ENCODE measurements at places on chromosomes 7 and 10.
A peak's percentile ranks its signal among the peaks of the same experiment; 100 is the strongest.

GRCh38 chr7:105583061-105583460 lies 1.8 kb upstream of the EFCAB10 start:
- no peak for DNase-seq

DNA sequence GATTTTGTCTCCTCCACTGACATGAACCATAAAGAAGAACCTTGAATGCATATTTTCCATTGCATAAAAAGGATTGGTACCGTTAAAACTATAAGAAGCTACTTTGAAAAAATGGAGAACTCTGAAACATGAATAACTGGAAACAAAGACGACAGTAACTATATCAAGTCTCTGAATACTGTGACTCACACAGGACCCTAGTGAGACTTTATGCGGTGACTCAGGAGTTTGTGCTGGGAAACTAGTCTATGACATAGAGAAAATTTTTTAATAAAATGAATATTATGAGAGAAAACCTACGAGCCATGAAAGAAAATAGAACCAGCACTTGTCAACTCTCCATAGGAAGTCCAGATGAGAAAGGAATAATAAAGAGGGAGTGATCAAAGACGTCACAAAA lies 339.9 kb upstream of the ADARB2 start:
- DNase-seq: no peak

DNA sequence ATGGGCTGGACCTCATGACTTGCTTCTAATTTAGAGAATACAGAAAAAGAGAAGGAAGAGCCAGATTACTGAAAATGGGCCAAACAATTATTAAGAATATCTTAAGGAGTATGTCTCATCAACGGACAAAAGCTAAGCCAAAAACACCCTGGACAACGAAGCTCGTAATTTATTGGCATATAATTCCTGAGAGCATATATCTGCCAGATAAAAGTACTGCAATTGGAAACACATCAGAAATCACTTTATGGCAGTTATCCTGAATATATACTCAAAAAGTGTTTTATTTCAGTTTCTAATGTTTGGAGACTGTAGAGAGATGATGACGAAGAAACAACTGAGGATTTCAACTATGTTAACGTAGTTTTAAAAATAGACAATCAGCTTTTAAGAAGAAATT lies 211.8 kb downstream of the CSTF2T start:
- DNase-seq: no peak

DNA sequence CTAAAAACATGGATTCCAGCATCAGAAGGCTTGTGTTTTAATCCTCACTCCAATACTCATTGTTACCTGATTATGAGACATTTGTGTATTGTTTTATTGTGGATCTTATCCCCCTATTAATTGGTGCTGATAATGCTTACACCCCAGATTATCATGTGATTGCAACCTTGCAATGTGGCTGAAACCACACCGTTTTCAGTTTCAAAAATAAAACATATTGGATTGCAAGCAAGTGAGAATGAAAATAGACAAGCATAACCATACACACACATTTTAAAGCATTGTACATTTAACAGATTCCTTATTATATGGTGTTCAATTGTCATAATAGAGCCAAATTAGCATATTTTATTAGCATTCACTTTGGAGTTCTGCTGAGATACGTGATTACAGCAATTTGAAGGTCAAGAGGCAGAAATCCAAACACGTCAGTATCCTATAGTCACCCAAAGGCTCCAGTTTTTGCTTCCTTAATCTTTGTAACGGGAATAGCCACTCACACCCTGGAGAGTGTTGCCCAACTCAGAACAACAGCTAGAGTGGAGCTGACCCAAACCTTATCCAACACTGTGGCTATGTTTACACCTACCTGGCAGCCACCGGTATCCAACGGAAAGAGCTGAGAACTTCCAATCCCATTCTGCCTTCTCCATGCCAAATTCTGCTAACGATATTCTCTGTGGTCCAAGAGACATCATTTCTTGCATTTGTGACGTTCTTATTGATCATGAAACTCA lies 317.1 kb upstream of the KLF6 start:
- no peak for DNase-seq

DNA sequence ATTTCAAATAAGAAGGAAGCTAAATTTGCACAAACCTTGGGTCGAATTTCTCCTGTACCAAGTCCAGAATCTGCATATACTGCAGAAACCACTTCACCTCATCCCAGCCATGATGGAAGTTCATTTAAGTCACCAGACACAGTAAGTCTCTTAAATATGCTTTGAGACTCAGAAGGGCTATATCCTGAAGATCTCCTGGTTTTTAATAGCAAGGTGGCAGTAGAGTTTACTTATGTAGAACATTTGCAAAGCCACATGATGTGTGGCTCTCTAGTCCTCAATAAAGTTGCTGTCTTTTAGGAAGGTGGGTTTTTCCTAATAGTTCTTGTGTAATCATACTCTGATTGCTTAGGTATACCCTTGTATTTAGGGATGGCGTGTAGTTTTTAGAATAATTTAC lies 8.7 kb downstream of the DBF4 start:
- DNase-seq: no peak

GRCh38 chr10:57165671-57166070 lies 804.6 kb upstream of the ZWINT start:
- DNase-seq: no peak

DNA sequence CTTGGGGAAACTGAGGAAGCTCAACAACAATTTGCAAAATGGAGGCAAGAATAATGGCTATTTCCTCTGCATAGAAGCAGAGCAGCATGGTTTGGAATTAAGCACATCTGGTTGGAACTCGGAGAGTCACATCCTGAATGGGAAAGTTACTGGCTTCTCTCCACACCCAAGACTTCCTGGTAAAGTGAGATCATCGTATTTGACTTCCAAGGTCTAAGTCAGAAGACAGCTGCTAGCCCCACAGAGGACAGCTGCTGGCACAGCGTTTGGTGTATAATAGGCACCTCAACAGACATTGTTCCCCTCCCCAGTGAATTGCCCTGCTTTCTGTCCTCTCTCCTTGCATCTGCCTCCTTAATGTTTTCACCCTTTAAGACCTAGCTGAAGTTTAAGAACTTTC lies 37.0 kb upstream of the NRF1 start:
- peak; percentile 18 for DNase-seq

DNA sequence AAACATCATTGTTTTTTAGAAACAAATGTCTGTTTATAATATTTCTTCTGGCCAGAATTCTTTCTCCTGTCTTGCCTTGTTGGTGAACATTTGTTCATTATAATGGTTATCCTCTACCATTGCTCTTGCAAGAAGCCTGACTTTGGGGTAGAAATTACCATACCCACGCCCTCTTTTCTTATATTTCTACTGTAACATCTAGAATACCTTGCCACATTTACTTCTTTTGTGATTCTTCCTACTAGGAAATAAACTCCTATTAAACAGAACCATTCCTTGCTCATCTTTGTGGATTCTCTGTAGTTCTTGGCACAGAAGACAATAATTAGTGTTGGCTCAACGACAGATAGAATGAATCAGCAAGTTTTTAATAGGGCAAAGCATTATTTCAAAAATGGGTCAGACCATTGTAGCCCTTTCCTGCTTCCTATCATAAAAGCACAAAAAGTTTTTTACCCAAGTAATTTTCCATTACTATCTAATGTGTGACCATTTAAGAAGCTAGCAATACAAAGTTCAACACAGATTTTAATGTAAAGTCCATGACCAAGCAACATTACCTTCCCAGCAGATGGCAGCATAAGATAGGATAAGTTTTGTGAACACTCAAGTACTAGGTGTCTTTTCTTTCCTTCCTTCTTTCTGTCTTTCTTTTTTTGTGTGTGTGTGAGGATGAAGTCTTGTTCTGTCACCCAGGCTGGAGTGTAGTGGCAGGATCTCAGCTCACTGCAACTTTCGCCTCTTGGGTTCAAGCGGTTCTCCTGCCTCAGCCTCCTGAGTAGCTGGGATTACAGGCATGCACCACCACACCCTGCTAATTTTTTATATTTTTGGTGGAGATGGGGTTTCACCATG lies 270.4 kb downstream of the HGF start:
- peak; percentile 72 for DNase-seq

GRCh38 chr7:7779888-7780287 lies 61.5 kb upstream of the RPA3 start:
- DNase-seq: no peak

GRCh38 chr10:106672517-106673175 lies 491.9 kb downstream of the SORCS1 start:
- no peak for DNase-seq

DNA sequence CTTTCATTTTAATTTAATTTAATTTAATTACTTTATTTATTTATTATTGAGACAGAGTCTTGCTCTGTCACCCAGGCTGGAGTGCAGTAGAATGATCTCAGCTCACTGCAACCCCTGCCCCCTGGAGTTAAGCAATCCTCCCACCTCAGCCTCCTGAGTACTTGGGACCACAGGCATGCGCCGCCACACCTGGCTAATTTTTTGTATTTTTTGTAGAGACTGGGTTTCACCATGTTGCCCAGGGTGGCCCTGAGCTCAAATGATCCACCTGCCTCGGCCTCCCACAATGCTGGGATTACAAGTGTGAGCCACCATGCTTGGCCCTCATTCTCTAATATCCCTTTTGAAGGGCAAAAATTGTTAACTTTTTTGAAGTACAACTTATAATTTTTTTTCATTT lies 92.9 kb downstream of the XRCC2 start:
- no peak for DNase-seq

DNA sequence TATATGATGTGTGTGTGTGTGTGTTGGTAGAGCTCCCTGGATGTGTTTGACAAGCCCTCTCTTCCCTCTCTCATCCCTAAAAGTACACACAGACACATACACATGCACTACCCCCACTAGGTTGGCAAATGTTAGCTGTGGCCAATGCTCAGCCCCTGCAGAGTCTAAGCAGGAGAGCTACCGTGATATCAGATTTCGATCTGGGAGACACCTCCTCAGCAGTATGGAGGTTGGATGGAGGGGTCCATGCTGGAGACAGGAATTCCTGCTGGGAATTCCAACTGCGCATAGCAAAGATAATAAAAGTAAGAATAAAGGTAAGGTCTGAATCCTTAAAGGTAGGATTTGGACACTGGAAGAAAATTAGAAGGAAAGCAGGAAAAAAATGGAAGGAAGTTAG lies 85.7 kb downstream of the C10orf90 start:
- no peak for DNase-seq

DNA sequence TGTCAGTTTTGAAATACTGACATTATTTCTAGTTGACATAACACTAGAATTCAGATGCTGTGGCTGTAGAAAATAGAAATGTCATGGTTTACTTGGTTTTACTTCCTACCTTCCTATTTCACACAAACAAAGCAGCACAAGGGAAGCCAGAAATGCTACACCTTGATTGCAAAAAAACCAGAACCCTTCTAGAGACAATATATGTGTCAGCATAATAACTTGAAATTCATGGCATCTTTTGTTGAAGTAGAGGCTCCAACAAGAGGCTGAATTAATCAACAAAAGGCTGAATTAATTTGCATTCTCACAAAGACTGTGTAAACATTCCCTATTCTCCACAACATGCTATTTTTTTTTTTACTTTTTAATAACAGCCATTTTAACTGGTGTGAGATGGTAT lies 25.2 kb downstream of the ZNF117 start:
- no peak for DNase-seq

- DNase-seq: no peak
Measured at GRCh38 chr10:5976512-5977470, 552 bp downstream of the IL15RA start.
